ENCODE measurements at places on chromosomes 2 and 18.

DNA sequence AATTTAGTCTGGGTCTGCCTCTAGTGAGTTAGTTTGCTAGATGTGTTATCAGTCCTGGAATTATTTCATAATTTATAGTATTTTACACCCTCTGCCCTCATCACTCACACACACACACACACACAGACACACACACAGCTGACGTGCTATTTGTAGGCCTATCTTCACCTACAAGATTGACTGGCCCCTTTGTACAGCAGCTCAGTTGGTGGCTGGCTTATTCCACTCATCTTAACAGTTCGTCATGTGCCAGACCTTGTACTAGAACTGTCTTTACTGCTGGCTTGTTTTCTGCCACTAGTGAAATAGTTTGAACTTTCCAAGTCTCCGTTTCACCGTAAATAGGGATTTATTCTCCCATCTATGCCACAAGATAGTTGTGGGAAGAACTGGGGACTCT is 21.3 kb downstream of the CENPO start:
- no peak for DNase-seq

- DNase-seq = no peak
These were observed 136.0 kb downstream of the ANKRD44 start for GRCh38 chr2:197174539-197175094.

DNA sequence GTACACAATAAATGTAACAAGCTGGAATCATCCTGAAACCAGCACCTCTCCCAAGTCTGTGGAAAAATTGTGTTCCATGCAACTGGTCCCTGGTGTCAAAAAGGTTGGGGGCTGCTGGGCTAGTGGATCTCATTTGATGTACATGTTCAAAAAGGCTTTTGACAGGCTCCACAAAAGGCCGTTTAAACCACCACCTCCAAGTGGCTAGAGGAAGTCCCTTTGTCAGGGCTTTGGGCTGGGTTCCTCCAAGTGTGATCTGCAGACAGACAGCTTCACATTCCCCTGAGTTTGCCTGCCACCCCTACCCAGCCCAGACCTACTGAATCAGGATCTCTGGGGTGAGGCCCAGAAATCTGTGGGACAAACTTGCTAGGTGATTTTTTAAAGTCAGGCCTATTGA is 84.7 kb downstream of the TGFA start:
- DNase-seq = no peak

- no peak for DNase-seq
These were observed 1.2 kb downstream of the ZNF236 start for GRCh38 chr18:76823587-76824011.

- DNase-seq = no peak
These were observed 90.5 kb downstream of the CHST9 start for GRCh38 chr18:27094621-27095020.

DNA sequence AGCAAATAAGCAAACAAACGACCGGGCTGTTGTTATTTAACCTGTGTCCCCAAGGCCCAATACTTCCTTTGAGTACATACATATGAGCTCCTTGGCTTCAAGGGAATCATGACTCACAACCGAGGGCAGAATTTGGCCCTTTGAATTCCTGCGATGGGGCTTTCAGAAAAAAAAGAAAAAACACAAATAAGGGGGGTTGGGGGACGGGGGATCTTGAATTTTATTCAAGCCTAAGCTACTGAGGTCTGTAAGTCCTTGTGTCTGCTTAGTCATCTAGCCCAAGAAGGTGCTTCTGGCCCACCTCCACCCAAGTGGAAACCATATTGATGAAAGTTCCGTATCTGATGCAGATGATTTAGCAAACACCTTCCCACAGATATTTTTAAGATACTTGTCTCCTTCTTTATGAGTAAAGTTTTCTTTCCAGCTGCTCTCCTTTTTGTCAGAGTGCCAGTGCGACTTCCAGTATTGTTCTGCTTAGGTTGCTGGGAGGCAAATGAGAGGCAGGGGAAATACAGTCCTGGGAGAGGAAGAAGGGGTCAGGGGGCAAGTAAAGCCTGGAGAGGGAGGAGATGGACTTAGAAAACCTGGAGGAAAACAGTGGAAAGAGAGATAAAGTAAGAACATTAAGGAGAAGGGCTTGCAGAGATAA is 169.6 kb downstream of the ZEB2 start:
- no peak for DNase-seq

GRCh38 chr2:84971510-84972206 is 697 bp downstream of the KCMF1 start:
- no peak for DNase-seq

GRCh38 chr2:10900216-10901109 is 11.3 kb upstream of the KCNF1 start:
- no peak for DNase-seq

DNA sequence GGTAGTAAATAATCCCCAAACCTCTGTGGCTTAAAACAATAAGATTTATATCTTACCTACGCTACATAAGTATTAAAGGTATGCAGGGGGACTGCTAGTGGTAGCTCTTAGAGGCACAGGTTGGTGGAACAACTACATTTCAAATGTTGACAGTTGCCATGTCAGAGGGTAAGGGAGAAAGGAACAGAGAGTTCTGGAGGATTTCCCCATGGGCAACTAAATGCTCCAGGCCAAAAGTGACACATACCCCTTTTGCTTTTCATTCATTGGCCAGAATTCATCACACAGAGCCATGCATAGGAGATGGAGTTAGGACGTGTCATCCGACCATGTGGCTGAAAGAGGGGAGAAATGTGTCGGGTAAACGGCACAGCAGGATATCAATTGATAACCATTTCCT is 133.2 kb downstream of the NAPG start:
- no peak for DNase-seq

- no peak for DNase-seq
These were observed 22.4 kb downstream of the CYP27C1 start for GRCh38 chr2:127197475-127198385.

DNA sequence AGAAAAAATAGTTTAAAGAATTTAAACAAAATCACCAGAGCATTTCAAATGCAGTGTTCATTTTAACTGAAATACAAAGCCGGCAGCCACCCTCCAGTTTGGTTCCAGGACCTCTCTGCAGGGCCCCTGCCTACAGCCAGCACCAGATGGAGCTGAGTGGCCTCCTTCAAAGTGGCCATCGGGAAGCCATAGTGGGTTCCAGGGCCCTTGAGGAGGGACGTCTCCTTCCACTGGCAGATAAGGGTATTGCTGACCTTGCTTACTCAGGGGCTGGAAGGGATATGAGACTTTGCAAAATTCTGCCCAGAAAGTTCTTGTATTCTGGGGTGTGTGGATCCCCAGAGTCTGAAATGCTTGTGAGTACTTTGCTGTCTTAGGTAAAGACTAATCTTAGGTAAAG is 205.2 kb upstream of the APCDD1 start:
- DNase-seq = no peak

GRCh38 chr2:28366496-28367282 is 26.0 kb upstream of the FOSL2 start:
- no peak for DNase-seq

GRCh38 chr2:151237422-151238025 is 24.1 kb downstream of the RBM43 start:
- DNase-seq = no peak
